SJSA1 (cell line): ENCODE measurements at places on chromosomes 13 and 19. TPM values are rescaled to one million over a fixed set of nuclear protein-coding genes. Genes with fewer than 3 reads are reported as not detected.

Gene NTF4
- total RNA-seq = not detected in 2 replicates

DNA sequence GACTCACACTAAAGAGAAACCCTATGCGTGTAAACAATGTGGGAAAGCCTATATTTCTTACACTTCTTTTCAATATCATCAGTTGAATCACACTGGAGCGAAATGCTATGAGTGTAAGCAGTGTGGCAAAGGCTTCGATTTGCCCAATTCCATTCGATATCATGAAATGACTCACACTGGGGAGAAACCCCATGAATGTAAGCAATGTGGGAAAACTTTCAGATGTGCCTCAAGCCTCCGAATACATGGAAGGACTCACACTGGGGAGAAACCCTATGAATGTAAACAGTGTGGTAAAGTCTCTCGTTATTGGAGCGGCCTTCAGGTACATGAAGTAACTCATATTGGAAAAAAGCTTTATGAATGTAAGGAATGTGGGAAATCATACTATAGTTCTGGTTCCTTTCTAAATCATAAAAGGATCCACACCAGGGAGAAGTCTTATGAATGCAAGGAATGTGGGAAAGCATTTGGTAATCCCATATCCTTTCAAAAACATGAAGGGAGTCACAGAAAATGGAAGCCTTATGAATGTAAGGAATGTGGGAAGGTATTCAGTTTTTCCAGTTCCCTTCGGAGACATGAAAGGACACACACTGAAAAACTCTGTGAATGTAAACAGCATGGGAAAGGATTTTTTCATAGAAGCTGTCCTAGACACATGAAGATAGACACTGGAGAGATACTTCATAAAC lies 28.1 kb downstream of the ZNF20 start:
- peaks cover 9% of the 10 kb centered on the region; the same call in 1 of the 2 replicates for H3K36me3 ChIP-seq
- DNase-seq = no peak
- peak overlapping the region; percentile 49 for H3K27ac ChIP-seq
- no peak overlapping the region for H3K4me3 ChIP-seq

DNA sequence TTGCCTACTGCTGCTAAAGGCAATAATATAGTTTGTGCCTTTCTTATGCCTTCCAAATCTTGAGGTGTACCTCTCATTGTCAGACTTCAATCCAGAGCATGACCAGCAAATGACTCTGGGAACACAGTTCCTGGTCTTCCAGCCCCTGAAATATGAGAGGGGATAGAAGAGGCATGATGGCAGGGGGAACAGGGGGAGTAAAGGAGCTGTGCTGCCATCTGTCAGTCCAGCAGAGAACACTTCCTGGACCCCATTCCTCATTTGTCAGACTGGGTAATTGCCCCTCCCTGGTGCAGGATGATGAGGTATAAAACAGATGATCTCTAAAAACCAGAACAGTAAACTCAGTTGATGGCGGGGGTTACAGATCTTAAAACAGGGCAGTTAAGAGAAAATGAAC lies 618.7 kb downstream of the DIAPH3 start:
- no peak overlapping the region for H3K27ac ChIP-seq
- H3K27me3 ChIP-seq = no peaks in the 10 kb centered on the region
- H3K4me1 ChIP-seq = no peaks in the 10 kb centered on the region
- H3K4me3 ChIP-seq = no peak overlapping the region
- DNase-seq = no peak
- H3K36me3 ChIP-seq = no peaks in the 10 kb centered on the region

DNA sequence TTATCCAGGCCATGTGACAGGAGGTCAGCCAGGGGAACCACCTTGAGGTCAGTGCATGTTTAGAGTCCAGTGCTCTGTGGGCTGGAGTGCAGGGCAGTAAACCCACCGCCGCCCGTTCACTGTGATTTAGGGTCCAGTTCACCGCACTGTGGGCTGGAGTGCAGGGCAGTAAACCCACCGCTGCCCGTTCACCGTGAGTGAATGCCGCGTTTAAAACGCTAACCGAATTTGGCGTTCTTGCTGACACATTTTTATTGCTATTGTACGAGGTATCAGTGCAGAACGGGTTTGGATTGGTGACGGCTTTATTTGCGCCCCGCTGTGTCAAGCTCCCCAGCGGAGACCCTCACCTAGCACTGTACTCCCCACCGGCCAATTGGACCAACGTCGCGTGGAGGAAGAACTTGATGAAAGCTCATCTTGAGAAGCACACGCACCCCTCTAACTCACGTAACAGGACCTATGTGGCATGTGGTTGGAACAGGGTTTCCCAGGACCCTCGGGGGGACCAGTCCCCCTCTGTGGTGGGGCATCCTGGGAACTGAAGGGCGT lies 27.9 kb downstream of the C13orf46 start:
- peaks cover 16% of the 10 kb centered on the region for H3K4me1 ChIP-seq
- no peak for DNase-seq
- H3K36me3 ChIP-seq = no peaks in the 10 kb centered on the region

DNA sequence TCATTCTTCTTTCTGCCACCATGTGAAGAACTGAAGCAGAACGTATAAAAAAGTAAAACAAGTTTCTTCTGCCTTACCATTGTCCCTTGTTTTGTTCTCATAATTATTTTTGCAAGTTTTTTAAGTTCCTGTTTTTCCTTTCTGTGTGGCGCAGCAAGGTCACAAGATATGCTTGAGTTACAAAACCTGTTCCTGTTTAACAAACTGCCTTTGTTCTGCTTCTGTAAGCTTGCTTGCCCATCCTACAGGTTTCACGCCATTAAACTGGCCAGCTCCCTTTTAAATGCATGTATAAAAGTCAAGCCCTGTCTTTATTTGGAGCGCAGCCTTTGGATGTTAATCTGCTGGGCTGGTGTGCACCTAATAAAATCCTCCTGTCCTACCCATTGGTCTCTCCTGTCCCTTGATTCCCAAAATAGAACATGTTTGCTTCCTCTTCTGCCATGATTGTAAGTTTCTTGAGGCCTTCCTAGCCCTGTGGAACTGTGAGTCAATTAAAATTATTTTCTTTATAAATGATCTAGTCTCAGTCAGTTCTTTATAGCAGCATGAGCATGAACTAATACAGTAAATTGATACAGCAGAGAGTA lies 1115.4 kb downstream of the SLITRK1 start:
- H3K4me3 ChIP-seq = no peak overlapping the region
- no peak overlapping the region for H3K27ac ChIP-seq
- no peak for DNase-seq
- H3K36me3 ChIP-seq = no peaks in the 10 kb centered on the region
- no peaks in the 10 kb centered on the region for H3K4me1 ChIP-seq
- no peaks in the 10 kb centered on the region for H3K27me3 ChIP-seq

- 0 out of 2 replicates have a peak, but pooled peaks cover 3% of the 10 kb centered on the region for H3K36me3 ChIP-seq
- peaks cover 13% of the 10 kb centered on the region for H3K4me1 ChIP-seq
- no peaks in the 10 kb centered on the region for H3K27me3 ChIP-seq
- DNase-seq = no peak
- peak overlapping the region; percentile 34 for H3K27ac ChIP-seq
- peak overlapping the region; percentile 49 for H3K4me3 ChIP-seq
These were observed 3.5 kb downstream of the C19orf67 start for GRCh38 chr19:14081797-14082674.

DNA sequence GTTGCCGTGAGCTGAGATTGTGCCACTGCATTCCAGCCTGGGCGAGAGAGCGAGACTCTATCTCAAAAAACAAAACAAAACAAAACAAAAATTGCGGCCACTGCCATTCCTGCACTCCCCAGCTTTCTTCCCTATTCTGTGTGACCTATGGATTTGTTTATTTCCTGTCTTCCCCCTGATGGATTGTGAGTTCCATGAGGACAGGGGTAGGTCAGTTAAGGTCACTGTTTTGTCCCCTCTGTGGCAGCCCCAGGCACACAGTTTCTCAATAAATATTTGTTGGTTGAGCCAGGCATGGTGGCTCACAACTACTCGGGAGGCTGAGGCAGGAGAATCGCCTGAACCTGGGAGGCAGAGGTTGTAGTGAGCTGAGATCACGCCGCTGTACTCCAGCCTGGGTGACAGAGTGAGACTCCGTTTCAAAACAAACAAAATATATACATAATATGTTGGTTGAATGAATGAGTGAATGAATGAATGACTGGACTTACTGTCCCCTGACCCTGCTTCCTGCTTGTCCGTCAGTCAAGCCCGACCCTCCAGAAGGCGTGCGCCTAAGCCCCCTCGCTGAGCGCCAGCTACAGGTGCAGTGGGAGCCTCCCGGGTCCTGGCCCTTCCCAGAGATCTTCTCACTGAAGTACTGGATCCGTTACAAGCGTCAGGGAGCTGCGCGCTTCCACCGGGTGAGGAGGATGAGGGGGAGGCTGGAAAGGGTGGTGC lies 5.0 kb downstream of the EBI3 start:
- no peaks in the 10 kb centered on the region for H3K27me3 ChIP-seq
- H3K36me3 ChIP-seq = no peaks in the 10 kb centered on the region
- H3K4me1 ChIP-seq = peaks cover 3% of the 10 kb centered on the region; the same call in 1 of the 2 replicates
- no peak for DNase-seq

- no peak overlapping the region for H3K4me3 ChIP-seq
- no peaks in the 10 kb centered on the region for H3K36me3 ChIP-seq
- no peaks in the 10 kb centered on the region for H3K4me1 ChIP-seq
- H3K27ac ChIP-seq = no peak overlapping the region
These were observed 4.4 kb downstream of the HAS1 start for GRCh38 chr19:51719251-51719988.

DNA sequence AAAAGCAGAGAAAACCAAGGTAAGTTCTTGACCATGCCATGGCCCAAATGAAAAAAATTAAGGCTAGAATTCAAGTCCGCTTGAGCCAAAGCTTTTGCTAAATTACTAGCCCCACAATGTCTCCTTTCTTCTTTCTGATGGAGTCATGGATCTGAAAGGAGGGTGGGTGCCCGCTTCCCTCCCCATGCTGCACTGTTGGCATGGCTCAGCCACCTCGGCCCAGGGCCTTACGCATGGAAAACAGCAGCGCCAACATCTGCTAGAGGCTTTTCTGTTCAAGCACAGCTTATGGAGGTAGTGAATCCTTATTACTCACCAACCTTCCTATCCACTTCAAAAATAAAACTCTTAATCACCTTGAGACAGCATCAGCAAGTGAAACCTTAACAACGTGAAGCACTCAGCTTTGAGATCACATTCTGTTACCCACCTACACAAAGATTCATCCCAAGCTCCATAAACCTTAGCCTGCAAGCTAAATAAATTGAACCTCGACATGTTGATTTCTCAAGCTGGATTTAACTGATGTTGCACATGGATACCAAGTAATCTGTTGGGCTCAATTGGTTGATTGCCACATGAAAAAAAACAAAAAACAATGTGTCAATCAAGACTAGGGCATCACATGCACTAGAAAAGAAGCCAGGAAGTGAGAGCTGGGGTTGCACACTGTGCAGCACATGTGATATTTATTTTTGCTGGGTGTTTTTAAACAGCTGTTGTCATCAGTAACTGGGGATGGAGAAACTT lies 43.4 kb downstream of the TPT1 start:
- H3K27ac ChIP-seq = no peak overlapping the region
- no peak overlapping the region for H3K4me3 ChIP-seq
- no peak for DNase-seq
- H3K27me3 ChIP-seq = no peaks in the 10 kb centered on the region

Gene GRK1
- 0.08 TPM in 1 of 2 replicates, not detected in the other for total RNA-seq

- no peak for DNase-seq
- H3K4me1 ChIP-seq = no peaks in the 10 kb centered on the region
These were observed 741.8 kb upstream of the MIR17HG start for GRCh38 chr13:90605664-90606063.

DNA sequence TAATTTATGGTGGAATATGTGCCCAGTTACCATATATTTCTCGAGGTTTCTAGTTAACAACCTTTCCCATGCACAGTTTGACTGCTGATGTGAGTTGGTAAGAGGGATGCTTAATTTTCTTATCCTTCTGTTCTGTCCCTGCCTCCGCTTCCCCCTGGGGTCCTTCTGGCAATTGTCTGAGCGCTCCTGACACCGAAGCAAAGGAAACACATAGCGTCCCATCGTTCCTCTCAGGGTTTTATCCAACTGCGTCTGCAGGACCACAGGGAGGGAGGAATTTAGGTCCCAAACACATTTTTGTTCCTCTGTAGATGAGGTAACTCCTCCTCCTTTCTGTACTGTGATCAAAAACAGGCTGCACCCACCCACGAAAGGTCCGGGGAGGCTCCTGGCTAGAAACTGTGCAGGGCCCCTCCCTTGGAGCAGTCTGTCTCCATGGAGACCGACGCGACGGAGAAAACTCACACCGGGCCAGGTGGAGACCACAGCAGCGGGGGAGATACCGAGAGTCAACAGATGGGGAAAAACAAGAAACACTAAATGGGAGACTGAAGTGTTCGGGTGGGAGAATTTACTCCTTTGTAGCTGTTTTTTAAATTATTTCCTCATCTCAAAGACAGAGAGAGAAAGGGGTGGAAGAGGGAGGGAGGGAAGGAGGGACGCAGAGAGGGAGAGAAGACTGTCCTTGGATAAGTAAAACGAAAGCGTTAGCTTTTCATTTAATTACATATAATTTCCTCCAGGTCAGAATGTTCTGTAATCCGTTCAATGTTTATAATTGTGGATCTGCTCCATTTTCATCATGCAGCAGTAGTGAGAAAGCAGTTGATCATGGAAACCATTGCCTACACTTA lies 191.8 kb upstream of the NBEA start:
- no peaks in the 10 kb centered on the region for H3K36me3 ChIP-seq
- no peaks in the 10 kb centered on the region for H3K4me1 ChIP-seq
- no peak overlapping the region for H3K27ac ChIP-seq
- H3K27me3 ChIP-seq = no peaks in the 10 kb centered on the region
- H3K4me3 ChIP-seq = no peak overlapping the region

GRCh38 chr19:15911599-15912235 lies 13.8 kb upstream of the CYP4F2 start:
- H3K4me1 ChIP-seq = no peaks in the 10 kb centered on the region
- no peaks in the 10 kb centered on the region for H3K36me3 ChIP-seq
- H3K27ac ChIP-seq = no peak overlapping the region
- no peak for DNase-seq
- no peak overlapping the region for H3K4me3 ChIP-seq

Gene MAP4K1
- not detected in 2 replicates for total RNA-seq

GRCh38 chr19:49820125-49820524 lies 2.0 kb downstream of the MED25 start:
- DNase-seq = no peak
- peaks cover 3% of the 10 kb centered on the region; the same call in 1 of the 2 replicates for H3K4me1 ChIP-seq
- no peak overlapping the region for H3K27ac ChIP-seq
- no peak overlapping the region for H3K4me3 ChIP-seq

Gene LIG4
- 23.1 and 24.5 TPM in 2 replicates for total RNA-seq

Gene OR7A5
- total RNA-seq = not detected in 2 replicates

Gene IGFL2
- not detected in 2 replicates for total RNA-seq

DNA sequence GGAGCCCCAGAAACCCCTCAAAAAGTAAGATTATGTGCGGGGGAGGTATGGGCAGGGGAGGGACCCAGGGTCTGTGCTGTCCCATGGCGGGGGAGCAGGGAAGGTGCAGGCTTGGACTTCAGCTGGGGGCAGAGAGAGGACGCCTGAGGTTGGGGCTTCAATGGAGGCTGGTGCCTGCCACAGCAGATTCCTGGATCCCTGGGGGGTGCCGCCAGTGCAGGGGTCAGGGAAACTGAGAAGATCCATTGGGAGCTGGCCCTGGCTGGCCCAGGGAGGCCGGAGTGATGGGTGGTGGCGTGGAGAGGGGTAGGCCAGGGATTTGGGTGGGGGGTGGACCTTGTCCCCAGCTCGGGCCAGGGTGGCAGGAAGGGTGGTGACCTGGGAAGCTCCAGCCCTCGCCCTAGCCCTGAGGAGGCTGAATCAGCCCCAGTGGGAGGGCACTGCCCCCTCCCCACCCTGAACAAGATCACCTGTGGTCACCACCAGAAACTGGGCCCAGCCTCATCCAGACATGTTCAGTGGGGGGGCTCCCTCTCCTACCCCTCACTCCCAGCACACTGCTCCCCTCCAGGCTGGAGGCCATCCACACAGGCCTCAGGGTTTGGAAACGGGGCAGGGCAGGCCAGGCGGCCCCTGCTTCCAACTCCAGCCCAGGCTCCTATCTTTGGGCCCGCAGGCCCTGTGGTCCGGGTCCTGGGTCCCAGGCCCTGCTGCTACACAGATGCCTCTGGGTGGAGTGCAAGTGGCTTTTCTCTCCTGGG lies 1.4 kb downstream of the NKPD1 start:
- no peak overlapping the region for H3K4me3 ChIP-seq
- H3K36me3 ChIP-seq = no peaks in the 10 kb centered on the region
- peaks cover 6% of the 10 kb centered on the region; the same call in 1 of the 2 replicates for H3K27me3 ChIP-seq
- no peak for DNase-seq
- H3K4me1 ChIP-seq = peaks cover 11% of the 10 kb centered on the region
